ENCODE measurements at places on chromosomes 1 and 21.

DNA sequence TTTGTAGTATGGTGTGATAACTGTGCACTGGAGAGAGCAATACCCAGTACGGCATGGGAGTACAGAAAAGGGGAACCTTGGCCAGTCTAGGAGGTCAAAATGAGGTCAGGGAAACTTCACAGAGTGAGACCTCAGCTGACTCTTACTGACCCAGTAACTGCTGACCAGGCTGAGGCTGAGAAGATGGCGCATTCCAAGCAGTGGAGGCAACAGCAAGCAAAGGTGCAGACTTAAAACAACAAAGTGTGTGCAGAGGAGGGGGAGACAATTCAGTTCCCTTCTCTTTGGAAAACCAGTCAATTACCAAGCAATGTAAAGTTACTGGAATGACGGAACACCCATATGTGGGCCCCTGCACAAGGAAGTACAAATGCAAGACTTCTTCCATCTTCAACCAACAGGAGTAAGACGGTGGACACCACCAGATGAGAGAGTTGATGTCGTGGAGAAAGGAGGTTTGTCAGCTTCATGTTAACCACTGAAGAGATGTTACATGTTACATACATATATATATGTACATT lies 54.6 kb upstream of the PRDX6 start:
- no peak for DNase-seq

- no peak for DNase-seq
Measured at GRCh38 chr1:232034556-232034955, 408.0 kb downstream of the DISC1 start.

DNA sequence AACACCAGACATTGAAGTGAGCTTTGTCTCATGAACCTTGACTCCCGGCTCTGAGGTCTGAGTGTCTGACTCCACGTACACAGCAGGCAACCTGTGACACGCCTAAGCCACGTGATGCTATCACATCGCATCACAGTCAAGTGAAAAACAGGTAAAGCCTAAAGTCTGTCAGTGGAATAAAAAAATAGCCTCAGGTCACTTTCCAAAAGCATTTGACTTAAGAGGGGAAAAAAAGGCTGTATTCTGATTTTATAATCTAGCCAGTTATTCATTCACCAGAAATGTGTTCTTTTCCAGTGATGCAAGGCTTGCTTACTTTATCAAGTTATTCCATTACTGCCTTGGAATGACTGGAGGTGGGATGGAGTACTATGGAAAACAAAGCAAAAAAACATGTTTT lies 163.2 kb upstream of the HMCN1 start:
- DNase-seq, result peak; percentile 53

DNA sequence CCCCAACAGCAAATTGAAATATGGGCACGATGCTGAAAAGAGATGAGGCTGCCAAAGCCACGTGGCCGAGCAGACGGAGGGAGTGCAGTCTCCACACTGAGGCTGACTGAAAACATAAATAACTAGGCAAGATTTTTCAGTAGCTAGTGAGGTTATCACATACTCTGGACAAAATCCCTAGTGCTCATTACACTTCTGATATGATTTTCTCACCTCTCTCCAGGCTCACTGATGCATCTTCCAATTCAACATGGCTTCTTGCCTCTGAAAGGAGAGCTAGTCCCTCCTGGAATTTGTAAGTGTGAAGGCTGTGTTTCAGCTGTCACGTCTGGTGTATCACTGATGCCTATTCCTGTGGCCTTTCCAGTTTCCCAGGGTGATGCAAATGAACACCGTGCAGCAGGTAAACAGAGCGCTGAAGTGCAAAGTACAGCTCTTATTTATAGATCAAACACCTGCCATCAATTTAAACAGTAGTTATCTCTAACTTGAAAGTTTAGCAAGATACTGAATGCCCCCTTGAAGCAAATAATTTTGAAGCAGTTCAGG lies 656.1 kb downstream of the KIF26B start:
- peak; percentile 15 for DNase-seq

DNA sequence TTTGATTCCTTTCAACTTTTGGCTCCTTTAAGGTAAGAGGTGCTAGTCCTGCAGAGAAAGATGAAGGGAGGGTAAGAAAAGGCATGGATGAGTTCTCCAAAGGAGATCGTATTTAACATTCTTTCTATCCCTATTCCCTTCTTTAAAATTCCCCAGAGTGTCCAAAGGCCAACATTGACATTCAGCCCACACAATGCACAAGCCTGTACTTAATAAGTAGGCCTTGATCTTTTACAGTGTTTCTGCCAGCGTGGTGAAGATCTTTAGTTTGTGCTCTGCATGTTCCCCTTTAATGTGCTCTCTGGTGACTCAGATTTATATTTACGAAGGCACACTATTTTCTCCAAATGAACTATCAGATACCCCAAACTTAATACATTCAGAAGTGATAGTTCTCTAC lies 582.5 kb upstream of the RGS18 start:
- no peak for DNase-seq

GRCh38 chr1:83060651-83061390 lies 938.1 kb downstream of the TTLL7 start:
- no peak for DNase-seq
